ENCODE measurements at places on chromosomes 2 and 18.

DNA sequence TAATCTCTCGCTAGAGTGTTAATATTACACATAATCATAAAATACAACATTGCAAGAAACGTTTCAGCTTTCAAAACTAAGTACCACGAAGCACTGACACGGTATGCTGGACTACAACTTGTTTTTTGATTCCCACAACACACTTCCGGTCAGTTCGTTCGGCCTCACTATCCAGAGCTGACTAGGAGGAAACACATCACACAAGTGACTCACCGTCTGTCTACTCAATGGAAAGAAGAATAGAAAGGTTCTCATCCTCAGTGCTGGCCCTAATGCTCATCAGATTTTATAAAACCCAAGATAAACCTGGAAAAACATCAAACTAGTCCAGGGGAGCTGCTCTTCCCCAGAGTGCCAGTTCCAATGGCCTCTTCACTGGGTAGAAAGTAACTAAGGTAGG lies 42.9 kb downstream of the ZNF385B start:
- peak; percentile 46 for DNase-seq

GRCh38 chr2:151766437-151767153 lies 32.3 kb upstream of the NEB start:
- no peak for DNase-seq

DNA sequence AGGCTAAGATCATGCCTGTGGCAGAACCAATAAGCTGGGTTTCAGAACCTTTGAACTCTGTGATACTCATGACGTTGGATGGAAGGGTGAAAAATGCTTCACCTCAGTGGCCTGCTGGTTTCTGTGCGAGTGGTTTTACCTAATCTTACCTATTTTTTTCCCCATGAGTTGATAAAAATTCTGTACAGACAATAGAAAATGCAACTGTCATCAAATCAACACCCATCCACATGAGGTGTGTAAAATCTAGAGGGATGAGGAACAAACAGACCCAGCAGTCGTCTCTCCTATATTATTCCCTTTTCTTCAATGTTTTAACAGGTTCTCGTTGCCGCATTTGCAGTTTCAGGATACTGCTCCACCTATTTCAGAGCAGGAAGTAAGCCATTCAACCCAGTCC lies 67.3 kb downstream of the PRKRA start:
- DNase-seq = no peak

DNA sequence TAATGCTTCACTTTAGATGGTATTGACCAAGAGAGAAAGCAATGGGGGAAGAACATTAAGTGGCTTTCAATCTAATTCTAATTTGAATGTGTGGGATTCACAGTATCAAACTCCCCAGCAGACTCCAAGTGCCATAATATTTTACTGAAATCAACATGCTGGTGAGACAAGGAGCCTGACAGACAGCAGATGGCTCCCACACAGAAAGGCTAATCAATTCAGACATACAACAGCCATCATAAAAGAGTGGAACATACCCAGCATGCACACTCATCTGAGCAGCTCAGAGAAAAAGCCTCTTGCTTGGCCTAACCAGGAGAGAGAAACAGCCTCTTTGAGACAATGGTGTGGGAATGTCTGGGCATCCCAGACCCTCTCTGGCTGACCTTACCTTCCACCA lies 186.5 kb upstream of the SKOR2 start:
- no peak for DNase-seq

DNA sequence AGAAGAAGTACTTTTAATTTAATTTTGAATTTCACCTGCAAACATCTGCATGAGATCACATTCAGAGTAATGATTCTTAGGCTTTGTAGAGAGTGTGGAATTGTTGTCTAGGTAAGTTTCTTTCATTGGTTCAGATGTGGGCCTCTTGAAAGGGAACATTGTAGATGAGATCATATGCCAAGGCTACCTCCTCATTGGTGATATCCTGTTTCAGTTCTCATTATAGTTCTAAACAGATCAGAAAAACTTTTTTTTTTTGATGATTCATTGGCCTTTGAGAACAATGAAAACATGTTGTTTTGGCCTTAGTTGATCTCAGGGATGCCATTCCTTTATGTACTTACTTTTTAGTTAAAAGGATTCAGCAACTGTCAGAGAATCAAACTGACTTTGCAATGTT lies 44.5 kb downstream of the EML6 start:
- peak; percentile 68 for DNase-seq

GRCh38 chr2:19360266-19360965 lies 2.0 kb upstream of the OSR1 start:
- DNase-seq = no peak

GRCh38 chr2:168139852-168140251 lies 107.5 kb downstream of the STK39 start:
- no peak for DNase-seq

GRCh38 chr2:26088038-26088643 lies 54.3 kb downstream of the RAB10 start:
- DNase-seq = peak; percentile 55

- peak; percentile 80 for DNase-seq
Observed at GRCh38 chr2:69221960-69222751, 164.9 kb downstream of the GFPT1 start.

DNA sequence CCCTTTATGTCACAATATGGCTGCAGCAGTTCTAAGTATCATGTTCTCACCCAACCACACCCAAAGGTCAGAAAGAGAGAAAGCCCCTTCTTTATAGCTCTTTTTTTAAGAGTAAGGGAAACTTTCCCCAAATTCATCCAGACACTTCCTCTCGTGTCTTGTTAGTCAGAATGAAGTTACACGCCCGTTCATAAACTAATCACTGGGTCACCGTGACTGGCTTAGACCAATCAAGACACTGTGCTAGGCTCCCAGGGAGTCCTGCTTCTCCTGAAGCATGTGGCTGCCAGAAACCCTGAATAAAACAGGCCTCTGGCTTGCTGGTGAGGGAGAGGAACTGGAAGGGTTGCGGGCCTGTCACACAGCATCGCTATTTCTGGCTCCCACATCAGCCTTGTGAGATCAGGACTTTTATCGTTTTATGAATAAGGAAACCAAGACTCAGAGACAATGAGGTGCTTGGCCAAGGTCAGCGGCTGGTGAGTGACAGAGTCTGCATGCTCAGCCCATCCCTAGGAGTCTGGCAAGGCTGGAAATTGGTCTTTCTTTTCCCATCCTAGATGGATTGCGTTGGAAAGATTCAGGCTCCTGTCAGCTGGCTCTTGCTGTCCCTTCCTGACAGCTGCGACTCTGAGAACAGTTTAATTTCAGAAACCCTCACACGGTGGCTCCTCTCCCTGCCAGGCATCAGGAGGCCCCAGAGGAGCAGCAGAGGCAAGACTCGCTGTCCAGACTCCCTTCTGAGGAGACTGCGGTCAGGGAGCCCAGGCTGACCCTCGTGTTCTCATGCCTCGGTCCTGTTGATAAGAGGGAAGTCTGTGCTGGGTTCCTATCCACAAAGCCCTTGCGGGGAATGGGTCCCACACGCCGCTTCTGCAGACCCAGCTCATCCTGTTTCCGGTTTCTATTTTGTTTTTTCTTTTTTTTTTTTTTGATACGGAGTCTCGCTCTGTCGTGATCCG lies 104.5 kb upstream of the TAF1B start:
- peak; percentile 71 for DNase-seq

DNA sequence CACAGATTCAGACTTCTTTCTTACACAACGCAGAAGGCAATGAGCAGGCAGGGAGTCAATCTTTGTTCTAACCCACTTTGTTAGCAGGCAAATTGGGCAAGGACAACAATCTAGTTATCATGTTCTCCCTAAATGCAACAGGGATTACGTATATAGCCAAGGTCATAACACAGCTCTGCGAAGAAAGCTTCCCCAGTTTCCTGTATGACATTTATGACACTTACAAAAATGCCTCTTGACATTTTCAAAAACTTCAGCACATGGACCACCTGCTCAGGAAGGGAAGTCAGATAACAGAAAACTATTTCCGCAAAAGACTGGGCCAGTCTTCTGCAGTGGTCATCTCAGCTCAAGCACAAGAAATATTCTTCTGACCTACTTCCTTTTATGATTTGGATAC lies 106.1 kb downstream of the IRS1 start:
- DNase-seq = no peak

- DNase-seq = peak; percentile 62
Observed at GRCh38 chr2:231387904-231388724, 7.4 kb upstream of the B3GNT7 start.

GRCh38 chr2:187574969-187575750 lies 20.9 kb upstream of the TFPI start:
- DNase-seq = peak; percentile 37

DNA sequence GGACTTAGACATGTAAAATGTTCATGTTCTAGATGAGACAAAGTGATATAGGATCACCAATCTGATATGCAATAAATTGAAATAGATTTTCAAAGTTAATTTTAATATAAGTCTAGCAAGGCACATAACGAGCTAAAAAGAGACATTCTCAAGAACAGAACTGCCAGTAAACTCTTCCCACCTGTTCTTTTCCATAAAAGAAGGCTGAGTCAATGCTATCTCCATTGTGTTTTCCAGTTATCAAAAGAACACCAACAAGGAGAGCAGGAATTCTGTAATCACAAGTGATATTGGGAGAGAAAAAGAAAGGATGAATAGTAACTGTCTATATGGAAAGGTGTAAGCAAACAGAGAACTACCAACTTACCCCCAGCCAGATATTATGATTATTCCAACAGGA lies 25.6 kb downstream of the GPR155 start:
- no peak for DNase-seq

DNA sequence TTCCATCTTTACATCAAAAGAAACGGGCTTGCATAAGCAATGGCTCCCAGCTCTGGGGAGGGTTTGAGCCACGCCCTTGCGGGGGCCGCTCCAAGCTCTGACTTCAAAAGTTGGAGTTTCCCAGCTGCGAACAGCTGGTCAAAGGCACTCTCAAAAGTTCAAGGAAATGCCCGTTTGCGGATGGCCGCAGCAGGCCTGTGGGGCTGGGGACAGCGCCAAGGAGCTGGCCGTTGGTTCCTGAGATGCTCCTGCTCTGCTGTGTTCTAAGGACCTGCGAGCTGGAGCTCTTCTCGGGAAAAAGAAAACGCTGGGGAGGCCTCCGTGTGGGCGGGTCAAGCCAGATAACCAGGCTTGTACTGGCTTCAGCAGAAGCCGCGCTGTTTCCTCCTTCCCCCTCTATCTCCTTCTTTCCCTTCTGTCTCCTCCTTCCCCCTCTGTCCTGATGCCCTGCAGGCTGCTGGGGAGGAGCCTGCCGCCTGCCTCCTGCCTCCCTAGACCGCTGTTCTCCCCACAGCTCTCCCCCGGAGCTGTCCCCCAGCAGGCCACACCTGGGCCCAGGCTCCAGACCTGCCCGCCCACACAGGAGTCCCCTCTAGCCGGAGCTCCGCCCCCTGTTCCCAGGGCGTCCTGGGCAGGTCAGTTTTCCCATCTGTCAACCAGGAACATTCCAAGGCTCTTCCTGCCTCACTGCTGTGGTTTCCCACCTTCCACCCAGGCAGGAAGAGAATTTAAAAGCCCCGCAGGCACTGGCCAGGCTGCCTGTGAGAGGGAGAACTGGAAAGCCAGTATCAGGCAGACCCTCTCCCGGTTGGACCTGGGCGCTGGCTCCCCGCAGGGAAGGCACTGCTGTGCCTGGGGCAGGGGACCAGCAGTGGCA lies 14.1 kb downstream of the KLF11 start:
- DNase-seq = peak; percentile 90

DNA sequence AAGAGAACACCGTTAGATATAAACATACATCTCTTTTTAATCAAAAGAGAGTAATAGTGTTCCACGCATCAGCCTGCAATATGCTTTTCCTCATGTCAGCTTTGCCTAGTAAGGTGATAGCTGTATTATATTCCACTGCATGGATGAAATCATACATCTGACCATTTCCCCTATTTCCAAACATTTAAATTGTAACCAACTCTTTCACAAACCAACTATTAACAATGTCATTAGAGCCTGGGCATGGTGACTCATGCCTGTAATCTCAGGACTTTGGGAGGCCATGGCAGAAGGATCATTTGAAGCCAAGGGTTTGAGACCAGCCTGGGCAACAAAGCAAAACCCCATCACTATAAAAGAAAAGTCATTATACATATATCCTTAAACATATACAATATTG lies 284.8 kb downstream of the BCL11A start:
- DNase-seq = no peak

DNA sequence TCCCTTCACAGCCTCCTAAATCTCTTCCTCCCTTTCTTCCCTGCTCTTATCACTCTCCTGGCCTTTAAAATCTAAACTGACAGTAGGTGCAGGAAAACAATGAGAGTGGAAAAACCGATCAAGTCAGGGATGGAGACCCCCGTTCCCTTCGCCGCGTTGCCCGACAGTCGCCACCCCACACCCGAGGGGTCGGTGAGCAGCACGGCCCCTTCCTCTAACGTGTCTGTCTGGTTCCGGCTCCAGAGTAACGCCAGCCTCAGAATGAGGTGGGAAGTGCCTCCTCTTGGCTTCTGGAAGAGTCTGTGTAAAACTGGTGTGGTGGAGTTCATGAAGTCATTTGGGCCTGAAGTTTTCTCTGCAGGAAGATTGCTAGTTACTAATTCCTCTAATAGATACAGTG lies 138.6 kb downstream of the NFATC1 start:
- DNase-seq = no peak

- no peak for DNase-seq
Observed at GRCh38 chr2:3608373-3609278, 13.7 kb downstream of the COLEC11 start.

DNA sequence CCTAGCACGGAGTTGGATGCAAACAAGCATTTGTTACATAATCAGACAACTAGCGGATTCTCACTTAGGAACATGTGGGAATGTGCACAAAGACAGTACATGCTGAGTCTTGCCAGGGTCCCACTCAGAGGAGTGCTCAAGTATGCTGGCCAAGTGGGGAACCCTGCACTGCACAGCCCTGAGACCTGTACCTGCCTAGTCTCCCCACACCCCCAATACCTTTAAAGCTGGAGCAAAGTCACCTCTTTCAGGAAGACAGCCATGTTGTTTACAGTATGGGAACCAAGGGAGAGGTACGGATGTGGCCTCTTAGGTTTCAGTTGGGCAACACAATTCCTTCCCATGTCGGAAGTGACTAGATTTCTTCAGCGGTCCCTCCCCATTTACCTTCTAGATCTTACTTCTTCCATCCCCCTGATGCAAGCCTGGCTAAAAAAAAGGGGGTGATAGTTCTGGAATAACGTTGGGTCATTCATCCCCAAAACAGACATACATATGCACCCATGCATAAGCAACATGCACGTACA lies 10.7 kb downstream of the CXCR1 start:
- no peak for DNase-seq

DNA sequence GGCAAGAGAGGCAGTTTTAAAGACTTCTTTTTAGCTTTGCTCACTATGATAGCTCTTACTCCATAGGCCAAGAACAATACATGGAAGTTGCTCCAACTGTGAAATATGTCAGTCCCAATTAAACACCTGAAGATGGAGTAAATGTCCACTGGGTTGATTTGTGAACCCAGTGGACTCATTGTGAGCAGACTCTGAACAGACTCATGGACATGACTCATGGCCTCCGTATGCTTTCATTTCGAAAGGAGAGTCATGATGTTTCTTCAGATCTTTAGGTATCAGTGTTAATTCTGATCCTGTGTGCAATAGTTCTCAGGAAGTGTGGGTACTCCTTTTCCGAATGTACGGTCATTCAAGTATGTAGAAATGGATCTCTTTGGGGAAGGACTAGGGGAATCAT lies 5.4 kb upstream of the CWC22 start:
- peak; percentile 91 for DNase-seq

All from GM23248 (cell line).